Fibroblast of villous mesenchyme (primary cell): ENCODE measurements at places on chromosomes 5 and 9. TPM values are rescaled to one million over a fixed set of nuclear protein-coding genes. Genes with fewer than 3 reads are reported as not detected.

- peak; percentile 99 for DNase-seq
These were observed 1.9 kb downstream of the SPARC start for GRCh38 chr5:151684690-151685361.

DNA sequence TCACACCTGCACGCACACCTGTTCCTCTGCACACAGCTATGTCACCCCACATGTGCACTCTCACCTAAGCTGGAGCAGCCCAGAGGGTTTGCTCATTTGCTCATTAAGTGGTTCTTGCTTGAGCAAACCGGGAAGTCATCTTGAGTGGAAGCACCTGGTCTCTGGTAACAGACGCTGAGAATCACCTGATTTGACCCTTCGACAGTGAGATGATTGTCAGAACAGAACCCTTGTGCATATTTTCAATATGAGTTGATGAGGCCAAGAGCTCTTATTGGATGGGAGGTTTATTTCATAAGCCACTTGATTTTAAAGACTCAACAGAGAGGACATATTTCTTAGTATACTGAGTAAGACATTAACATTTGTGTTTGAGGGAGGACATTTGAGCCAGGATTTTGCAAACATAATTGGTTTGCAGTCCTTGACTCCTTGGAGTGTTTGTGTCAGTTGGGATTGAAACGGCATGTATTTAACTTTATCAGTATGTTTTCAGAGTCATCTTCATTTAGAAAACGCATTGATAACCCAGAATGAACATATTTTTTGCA lies 22.1 kb upstream of the LPCAT1 start:
- DNase-seq, result no peak

- DNase-seq, result no peak
These were observed 218.6 kb downstream of the SREK1 start for GRCh38 chr5:66362687-66363086.

GRCh38 chr5:120927950-120928530 lies 463.9 kb downstream of the PRR16 start:
- DNase-seq, result no peak

DNA sequence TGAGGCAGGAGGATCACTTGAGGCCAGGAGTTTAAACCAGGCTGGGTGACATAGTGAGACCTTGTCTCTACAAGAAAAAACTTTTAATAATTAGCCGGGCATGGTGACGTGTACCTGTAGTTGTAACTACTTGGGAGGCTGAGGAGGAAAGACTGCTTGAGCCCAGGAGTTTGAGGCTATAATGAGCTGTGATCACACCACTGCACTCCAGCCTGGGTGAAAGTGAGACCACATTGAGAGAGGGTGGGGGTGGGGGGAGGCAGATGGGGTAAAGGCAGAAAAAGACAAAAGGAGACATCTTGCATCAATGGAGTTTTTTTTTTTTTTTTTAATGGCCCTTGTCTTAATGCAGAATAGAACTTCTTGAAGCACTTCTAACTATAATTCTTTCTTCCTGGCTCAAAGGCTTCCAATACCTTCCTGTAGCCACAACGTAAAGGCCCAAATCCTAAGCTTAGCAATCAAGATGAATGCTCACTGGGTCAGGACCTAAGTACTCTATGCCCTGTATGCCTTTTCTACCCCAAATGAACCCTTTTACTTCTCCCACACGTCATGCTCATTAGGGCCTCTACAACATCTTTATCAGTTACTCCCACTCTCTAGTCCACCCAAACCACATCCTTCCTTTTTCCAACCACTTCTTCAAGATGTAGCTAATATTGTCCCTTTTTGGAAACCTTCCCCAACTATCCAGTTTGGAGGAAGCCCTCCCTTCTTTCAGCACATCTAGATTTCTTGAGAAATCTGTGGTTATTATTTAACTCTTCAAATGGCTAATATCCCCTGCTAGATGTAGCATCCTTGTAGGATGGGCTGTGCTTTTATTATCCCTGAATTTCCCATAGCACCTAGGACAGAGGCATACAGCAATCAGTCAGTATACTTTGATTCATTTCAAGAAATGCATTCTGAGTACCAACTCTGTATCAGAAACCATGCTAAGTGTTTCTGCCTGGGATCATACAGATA lies 40.8 kb downstream of the CSF2 start:
- DNase-seq, result no peak

GRCh38 chr5:32828492-32828891 lies 117.4 kb downstream of the NPR3 start:
- DNase-seq, result no peak

DNA sequence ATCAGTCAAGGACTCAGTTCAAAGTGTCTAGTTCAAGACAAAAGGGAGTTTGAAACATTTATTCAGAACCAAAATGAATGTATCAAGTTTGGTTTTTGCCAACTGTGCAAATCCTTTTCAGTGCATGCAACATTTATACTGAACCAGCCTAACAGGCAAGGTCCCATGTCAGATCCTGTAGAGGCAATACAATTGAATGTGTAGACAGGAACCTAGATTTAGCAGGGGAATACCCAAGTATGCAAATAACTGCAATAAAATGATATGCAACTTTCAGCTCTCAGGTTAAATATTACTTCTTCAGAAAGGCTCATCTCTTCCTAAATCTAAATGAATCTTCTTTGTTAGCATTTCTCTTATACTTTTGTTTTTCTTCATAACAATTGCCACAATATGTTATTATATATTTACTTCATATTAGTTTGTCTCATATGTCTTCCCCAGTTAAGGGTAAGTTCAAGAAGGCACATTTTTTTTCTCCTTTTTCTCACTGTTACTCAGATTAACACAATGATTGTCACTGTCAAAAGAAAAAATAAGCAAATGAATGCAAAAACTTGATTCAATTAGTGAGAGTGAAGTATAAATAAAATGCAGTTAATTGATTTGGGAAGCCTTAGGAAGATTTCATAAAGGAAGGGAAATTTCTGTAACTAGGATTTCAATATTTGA lies 163.9 kb upstream of the RASA1 start:
- DNase-seq, result no peak

- no peak for DNase-seq
These were observed 39.6 kb upstream of the SYNPO start for GRCh38 chr5:150600616-150601490.

GRCh38 chr9:12368569-12368968 lies 324.6 kb upstream of the TYRP1 start:
- no peak for DNase-seq

- DNase-seq, result no peak
These were observed 160.5 kb upstream of the CDH10 start for GRCh38 chr5:24805230-24805629.

GRCh38 chr9:96620832-96621269 lies 1.2 kb upstream of the CDC14B start:
- DNase-seq, result no peak

DNA sequence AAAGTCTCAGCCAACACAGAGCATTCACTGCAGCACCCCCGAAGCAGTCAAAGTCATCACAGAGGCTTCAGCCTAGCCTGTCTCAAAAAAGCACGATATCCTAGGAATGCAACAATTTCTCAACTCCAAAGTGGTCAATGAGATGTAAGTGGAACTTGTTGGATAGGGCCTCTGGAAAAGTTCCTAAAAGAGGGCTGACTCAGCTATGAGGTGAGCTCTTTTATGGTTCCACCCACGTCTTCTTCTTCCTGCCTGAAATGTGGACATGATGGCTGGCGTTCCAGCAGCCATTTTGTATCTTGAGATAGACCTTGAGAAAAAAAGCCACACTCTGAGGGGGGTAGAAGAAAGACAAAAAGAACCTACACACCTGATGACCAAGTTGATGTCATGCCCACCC lies 32.5 kb upstream of the TRIO start:
- DNase-seq, result peak; percentile 68

- DNase-seq, result no peak
These were observed 113.9 kb downstream of the TMEM174 start for GRCh38 chr5:73286896-73287295.

The LCN6 gene
- total RNA-seq, result not detected in 2 replicates

The CAMK2A gene
- total RNA-seq, result 1.3 TPM in 2 replicates

The SPATA31D4 gene
- total RNA-seq, result not detected in 2 replicates

The CDKN2B-AS1 gene
- total RNA-seq, result 5.2 and 9.5 TPM in 2 replicates

The MYMK gene
- not detected in 2 replicates for total RNA-seq

The CCL27 gene
- total RNA-seq, result not detected in 2 replicates

The GABRA6 gene
- not detected in 2 replicates for total RNA-seq
